Suprapubic skin (tissue), 4 donors: ENCODE measurements at places on chromosomes 3 and 15. TPM values are rescaled to one million over a fixed set of nuclear protein-coding genes. Genes with fewer than 3 reads are reported as not detected.

GRCh38 chr3:119885746-119886530 is 104.0 kb downstream of the NR1I2 start:
- no peak for DNase-seq

GRCh38 chr3:89179355-89180001 is 72.1 kb downstream of the EPHA3 start:
- no peak for DNase-seq

Gene SI
- 0.08 TPM for total RNA-seq

Gene GRM7
- not detected for total RNA-seq
